ENCODE measurements at places on chromosomes 2 and 18.

DNA sequence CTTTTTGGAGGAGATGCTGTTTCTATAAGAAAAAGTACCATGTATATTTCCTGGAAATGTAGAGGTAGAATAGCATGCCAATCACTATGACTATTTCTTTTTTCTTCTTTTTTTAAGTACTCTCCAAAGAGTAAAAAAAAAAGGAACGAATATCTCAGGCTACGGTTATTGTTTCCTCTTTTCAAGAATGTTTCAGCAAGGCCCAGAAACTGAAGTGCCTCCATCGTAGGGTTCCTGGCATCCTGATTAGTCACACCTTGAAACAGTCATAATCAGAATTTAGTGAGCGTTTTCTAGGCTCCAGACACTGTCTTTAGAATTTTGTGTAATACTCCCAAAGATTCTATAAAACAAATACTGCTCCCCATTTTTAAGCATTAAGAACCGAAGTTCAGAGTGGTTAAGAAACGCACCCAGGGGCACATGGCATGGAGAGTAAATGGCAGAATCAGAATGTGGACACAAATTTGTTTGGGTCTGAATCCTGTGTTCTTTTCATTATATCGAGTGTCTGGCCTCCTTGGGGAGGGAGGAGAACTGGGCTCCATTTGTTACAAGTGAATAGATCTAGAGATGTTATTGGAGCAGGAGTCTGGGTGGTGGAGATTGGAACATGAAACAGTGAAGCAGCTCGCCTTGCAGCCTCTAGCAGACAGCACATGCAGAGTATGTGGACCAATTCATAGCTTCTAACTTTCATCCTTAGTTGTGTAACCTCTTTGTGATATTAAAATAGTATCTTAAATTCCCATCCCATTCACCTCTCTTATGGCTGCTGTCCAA lies 26.7 kb downstream of the ZEB2 start:
- DNase-seq, result peak; percentile 65

GRCh38 chr2:215032153-215032552 lies 106.3 kb downstream of the ABCA12 start:
- no peak for DNase-seq

DNA sequence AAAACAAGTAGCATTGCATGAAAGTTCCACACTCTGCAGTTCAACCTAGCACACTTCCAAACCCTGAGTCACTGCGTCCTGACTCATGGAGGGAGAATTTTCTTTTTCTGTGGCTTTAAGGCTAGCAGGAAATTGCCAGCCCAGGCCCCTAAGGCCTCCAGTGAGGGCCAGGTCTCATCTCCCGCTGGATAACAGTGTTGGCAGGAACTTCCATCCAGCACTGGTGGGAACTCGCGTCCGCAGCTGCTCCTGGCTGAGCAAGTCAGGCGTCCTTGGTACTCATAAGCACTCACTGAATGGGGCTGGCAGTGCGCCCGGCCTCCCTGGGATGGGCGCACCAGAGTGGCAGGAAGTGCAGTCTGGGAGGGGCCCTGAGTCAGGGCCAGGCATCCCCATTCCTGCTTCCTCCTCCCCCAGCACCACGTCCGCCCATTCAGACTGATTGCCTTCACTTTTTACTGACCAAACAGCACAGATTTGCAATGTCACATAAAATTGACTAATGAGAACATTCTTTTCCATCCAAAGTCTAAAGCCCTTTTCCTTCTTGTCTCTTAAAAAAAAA lies 14.3 kb downstream of the MALL start:
- DNase-seq, result peak; percentile 42

DNA sequence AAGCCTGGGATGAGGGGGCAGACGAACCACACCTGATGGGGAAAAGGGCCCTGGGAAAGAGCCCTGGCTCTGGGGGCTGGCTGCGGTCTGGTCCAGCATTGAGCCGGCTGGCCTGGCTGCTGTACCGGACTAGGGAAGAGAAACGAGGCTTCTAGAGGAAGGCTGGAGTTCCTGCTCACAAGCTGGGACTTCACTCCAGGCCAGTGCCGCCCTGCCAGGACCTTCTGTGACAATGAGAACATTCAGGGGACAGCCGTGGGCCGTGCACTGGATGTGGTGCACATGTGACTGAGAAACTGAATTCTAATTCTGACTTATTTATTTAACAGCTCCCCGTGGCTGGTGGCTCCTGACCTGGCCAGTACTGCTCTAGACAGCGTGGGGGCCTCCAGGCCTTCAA lies 269.3 kb downstream of the HDAC4 start:
- no peak for DNase-seq
